ENCODE measurements at places on chromosomes 5 and 9.

DNA sequence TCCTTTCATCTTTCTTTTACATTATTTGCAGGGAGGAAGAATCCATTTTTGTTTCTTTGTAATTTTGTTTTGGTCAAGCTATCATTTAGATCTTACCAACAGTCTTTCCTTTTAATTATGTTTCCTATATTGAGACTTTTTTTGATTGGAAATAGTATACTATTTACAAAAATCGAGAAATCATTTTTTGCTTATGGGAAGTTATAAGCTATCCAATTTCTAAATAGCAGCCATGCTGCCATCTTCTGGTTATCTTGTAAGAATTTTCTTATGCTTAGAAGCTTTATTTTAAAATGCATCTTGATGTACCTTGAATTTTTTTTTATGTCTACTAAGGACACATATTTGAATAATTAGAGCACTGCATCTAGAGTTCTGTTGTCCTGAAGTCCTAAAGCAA, 821.2 kb downstream of the PTPRD start:
- DNase-seq: no peak

GRCh38 chr5:37722236-37723161, 117.3 kb downstream of the GDNF start:
- DNase-seq: no peak

GRCh38 chr9:138025908-138026307, 148.3 kb downstream of the CACNA1B start:
- peak; percentile 10 for DNase-seq

DNA sequence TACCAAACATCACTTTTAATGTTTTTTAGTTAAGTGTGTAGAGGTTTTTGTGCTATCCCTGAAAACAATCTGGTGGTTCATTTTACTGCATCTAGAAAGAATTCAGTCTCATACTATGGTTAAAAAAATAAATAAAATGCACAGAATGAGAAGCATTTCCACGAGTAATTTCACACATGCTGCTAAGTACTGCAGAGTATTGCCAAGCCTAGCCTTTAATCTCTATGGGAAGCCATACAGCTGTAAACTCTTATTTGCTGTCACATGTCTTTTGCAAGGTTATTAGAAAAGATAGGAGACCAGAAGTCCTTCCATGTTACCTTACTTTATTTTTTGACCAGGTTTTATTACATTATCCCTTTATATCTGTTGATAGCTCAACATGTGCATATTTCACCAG, 37.6 kb upstream of the MAN2A1 start:
- DNase-seq: no peak

GRCh38 chr9:89116064-89116804, 62.4 kb downstream of the SHC3 start:
- no peak for DNase-seq

- DNase-seq: no peak
Measured at GRCh38 chr9:22817181-22817580, 370.6 kb downstream of the DMRTA1 start.

DNA sequence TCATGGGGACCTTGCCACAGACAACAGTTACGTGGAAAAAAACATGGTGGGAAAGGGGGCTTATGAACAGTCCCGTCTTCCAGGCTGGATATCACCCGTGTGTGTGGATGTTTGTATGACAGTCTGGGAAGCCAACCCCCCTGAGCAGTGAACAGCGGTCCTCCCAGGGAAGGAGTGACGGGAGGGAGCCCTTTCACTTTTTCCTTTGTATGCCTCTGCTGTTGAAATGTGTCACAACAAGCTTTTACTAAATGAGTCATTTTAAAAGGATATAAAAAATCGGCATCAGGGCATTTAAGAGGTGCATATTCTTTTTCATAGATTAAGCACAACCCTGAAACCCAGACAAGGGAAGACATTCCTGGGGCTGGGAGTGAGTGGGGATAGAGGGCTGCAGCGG, 5.1 kb downstream of the MYMK start:
- no peak for DNase-seq

GRCh38 chr5:72137826-72138409, 30.6 kb downstream of the MAP1B start:
- no peak for DNase-seq

GRCh38 chr9:2050236-2050635, 35.1 kb downstream of the SMARCA2 start:
- DNase-seq: no peak

Measured in CD4-positive, alpha-beta T cell treated with Interleukin-15 for 1 hour (primary cell).